ENCODE measurements at places on chromosomes 1 and 21.

- peak; percentile 60 for DNase-seq
These were observed 15.9 kb downstream of the SLC27A3 start for GRCh38 chr1:153790966-153791647.

DNA sequence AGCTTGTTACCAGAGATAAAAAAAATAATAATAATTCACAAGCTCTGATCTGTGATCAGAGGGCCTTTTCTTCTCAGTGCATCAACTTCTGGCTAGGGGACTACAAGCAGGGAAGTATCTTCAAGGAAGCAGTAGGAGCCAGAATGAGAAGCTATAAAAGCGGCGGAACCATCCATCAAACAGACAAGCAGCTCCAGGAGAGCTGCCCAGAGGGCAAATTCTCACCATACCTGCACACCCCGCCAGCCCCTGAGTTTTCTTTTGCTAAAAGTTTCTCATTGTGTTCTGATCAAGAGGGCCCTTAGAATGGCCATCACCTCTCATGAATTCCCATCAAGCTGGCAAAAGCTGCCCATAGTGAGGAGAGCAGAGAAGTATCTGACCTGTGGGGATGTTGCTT lies 99.4 kb downstream of the SMYD2 start:
- no peak for DNase-seq

- DNase-seq, result no peak
These were observed 15.9 kb upstream of the EPB41 start for GRCh38 chr1:28898405-28898881.

- DNase-seq, result no peak
These were observed 598.3 kb upstream of the CAMK1G start for GRCh38 chr1:208985231-208985630.

DNA sequence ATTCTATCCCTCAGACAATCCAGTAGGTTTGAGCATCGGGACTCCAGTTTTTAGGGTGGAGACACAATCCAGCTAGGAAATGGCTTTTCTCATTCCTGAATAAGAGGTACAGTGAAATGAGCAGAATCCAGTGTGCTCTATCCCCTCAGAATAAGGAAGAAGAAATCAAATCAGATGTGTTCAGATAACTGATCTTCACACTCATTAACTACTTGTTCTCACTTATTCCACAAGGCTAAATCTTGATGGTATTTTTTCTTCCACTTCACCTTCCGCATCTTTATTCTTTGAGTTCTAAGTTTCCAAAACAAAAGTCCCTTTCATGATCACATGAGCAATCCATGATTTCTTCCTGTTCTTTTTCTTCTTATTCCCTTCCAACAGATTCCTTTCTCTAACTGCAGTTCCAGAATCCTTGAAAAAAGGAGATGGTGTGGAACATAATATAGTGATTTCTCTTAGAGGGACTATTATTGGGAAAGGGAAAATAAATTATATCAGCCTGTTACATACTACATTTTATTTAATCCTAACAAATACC lies 1.7 kb downstream of the SYT11 start:
- DNase-seq, result no peak

DNA sequence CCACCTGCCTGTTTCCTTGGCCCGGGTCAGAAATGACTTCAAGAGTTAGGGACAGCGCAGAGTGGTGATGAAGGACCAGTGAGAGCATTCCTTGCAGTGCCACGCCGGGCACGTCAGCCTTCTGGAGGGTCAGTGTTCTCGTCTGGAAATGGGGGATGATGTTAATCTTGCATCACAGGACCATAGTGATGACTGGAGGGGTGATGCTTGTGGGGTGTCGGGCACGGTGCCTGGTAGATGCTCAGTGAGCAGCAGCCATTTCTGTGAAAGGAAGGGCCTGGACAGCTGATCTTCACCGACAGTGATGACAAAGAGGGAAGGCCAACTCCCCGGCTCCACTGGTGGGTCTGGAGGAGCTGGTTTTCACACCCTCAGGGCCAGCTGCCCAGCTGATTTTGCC lies 56.2 kb downstream of the DDX20 start:
- DNase-seq, result no peak

DNA sequence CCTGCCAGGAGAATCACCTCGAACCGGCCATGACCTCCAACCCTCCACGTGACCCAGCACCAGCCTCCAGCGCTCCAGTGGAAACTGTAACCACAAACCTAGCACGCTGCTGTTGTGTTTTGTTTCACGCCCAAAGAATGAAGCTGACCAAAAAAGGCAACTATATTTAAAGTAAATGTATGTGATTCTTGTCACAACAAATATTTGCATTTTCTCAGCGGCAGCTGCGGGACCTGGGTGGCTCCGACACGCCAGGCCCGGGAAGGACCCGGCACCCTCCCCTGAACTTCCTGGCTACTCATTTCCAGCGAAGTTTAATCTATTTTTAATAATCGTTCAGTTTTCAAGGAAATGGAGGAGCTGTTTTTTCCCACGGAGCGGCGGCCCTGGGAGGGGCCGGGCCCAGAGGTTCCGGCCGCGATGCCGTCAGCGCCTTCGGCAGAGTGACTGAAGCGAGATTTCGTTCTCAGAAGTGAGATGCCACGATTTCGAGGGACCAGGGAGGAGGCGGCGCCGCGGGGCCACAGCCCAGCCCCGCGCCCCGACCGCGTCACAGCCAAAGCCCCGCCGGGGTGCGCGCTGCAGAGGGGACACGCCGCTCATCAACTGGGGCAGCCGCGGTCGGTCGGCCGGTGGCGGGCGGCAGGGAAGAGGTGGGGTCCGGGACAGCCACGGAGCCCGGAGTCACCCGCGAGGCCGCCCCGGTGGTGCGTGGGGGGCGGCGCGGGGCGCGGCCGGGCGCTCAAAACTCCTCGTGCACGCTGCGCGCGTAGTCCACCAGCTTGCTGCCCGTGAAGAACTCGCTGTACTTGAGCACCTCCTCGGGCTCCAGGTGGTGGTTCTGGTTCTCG lies 3.0 kb upstream of the TNFRSF4 start:
- no peak for DNase-seq
